KBM-7 (cell line): ENCODE measurements at places on chromosomes 4 and X.

- DNase-seq, result no peak
Observed at GRCh38 chr4:75306506-75306905, 207.7 kb downstream of the RCHY1 start.

- DNase-seq, result no peak
Observed at GRCh38 chrX:147850875-147851274, 60.8 kb upstream of the FMR1 start.

- DNase-seq, result no peak
Observed at GRCh38 chr4:183081116-183081469, 18.0 kb upstream of the WWC2 start.

DNA sequence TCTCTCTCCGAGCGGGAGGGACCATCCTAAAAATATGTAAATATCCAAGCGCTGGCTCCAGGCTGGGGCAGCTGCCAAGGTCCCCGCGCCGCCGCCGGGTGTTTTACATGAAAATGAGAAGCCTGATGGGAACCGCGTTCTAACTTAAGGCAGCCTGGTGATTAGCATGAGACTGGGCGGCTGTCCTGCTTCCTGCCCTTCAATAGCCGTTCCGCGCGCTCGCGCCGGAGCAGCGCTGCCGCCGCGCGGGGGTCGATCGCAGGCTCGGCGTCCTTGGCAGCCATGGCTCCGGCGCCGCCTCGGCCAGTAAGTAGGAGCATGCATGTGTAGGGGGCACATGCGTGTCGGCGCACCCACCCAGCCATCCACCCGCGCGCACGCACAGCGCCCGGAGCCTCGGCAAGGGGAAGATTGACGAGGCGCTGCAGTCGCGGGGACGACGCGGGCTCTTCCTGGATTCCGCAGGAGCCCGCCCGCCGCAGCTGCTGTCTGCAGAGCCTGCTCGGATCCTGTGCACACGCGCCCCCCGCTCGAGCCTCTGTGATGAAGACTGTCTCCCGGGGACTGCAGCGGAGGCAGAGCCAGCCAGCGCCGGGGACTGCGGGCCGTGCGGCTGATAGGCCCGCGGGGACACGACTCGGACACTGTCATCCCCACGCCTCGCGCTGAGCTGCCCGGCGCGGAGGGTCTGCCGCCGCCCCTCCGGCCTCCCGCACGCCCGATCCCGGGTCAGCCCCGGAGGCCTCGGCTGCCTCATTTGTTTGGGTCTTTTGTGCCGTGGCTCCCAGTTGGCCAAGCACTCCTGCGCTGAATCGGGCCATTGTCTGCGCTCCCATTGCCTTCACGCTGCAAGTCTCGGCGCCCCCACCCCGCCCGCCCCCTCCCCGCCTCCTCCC is 734 bp downstream of the STOX2 start:
- peak; percentile 47 for DNase-seq

DNA sequence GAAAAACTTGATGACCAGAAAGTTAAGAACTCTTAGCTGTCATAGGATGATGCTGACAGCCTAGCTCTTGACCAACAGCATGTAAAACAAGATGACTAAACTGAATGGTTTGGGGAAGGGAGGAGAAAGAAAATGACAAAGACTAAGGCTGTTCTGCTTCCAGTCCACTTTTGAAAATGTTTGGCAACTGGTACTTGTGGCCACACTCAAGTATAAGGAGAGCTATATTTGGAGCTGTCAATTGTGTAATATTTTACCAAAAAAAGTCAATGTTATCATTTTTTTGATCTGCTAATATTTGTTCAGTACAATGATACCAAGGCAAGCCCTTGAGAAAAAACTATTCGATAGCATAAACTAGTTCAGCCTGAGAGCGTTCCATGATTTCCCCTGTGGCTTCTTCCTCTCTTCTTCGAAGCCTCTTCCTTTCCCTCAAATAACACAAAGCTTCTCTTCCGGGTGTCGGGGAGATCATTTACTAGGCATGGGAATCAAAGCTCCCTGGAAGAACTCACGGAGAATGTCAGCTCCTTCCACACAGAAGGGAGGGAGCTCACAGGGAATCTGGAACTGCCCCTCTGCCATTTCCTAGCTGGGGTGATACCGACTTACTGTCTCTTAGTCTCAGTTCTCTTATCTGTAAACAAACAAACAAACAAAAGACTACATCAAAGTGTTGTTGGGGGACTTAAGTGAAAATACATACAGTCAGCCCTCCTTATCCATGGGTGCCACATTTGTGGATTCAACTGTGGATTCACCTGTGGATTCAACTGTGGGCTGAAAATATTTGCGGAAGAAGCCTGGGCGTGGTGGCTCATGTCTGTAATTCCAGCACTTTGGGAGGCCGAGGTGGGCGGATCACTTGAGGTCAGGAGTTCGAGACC is 82.6 kb downstream of the SCD5 start:
- no peak for DNase-seq

- no peak for DNase-seq
Observed at GRCh38 chr4:99436976-99437722, 2.0 kb upstream of the ADH7 start.

- DNase-seq, result no peak
Observed at GRCh38 chr4:95547715-95548471, 880 bp downstream of the UNC5C start.

GRCh38 chr4:8725071-8725841 is 132.7 kb downstream of the CPZ start:
- no peak for DNase-seq

DNA sequence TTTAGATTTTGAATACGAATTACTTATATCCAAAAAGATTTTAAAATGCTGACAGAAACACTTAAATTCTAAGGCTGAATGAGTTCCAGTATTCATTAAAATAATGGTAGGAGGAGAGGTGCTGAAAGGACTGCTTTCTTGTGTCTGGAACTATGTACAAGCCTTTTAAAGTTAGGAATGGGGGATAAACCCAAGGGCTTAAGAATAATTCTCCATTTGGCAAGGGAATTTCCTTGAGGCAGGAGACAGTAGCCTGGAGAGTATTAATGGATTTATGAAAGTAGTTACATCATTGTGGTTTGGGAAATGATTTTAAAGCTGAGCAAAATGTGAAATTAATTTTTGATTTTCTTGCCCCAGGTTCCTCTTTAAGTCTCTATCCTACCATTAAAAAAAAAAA is 266.5 kb upstream of the KCNIP4 start:
- DNase-seq, result no peak
